Posterior cingulate gyrus (tissue), 11 donors: ENCODE measurements at places on chromosomes 7 and 10.

DNA sequence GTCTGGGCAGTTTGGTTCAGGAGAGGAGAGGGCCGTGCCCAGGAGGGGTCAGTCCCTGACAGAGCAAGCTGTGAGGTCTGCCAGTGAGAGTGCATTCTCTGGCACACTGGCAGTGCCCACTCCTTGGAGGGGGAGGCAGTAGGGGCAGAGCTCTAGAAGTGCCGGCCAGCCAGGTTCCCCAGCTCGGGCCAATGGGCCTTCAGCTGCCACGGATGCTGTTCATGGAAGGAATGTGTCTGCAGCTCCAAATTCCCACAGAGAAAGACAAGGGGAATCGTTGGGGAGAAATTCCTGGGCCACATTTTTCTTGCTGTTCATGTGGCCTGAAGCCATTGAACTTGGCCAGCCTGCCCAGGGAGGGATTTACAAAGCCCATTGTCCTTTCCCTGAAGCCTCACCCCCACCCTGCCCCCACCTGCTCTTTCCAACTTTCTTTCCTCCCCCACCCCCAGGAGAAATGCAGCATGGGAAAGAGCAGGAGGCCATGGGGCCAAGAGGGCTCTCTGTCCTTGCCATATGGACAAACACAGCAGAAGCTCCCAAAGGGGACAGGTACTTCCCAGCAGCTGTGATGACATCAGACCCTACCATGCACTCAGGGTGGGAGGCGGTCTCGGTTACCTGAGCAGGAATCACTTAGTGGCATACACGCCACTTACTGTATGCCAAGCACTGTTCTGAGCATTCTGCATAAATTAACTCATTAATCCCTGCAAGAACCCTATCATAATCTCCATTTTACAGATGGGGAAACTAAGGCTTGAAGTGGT, 70.7 kb downstream of the ARHGAP22 start:
- no peak for DNase-seq

GRCh38 chr7:133114519-133114918, 32.6 kb upstream of the CHCHD3 start:
- DNase-seq: no peak

DNA sequence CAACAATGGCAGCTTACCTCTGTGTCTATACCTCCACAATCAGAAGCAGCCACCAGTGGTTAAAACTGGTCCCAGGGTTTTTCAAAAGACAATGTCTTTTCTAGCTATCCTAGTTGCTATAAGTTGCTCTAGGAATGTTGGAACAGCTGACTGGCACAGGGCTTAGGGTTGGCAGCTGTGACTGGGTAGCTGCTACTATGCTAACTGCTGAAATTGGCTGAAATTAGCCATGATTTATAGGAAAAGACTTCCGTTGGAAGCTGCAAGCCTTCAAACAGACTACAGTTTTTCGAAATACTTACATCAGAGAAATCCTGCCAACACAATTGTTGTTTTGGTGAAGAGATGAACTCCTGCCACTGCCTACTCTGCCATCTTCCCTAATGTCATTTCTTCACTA, 102.3 kb downstream of the MKX start:
- no peak for DNase-seq

DNA sequence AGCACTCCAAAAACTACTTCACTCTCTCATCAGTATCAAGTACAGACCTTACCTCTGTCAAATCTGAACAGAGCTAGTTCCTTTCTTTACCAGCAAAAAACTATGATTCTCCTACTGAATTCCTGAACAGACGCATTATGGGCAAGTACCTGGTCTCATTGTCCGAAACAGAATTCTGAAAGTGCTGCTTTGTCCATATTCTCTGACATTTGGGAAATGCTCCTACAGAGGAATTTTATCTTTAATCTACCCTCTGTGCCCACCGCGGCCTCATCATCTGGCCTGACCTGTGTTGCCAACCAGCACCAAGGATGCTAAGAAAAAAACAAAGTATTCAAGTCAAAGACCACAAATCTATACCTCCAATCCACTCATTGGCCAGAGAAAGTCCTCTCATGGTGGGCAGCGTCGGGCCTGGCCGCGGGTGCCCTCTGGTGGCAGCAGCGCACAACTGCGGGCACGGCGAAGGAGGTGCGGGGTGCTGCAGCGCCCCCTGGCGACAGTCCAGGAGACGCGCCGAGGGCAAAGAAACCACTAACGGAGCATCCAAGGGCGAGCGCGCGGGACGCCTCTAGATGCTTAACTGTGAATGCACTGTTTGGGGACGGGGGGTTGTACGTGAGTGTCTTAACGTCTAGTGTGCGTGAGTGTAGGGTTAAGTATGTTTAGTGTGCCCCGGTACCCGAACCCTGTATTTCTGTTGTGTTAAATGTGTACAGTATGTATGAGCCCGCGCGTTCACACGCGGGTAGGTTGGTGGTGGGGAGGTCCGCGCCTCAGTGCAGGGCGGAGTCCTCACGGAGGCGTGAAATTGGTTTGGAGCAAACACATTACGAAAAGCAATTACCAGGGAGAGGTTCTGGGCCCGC, 5.0 kb upstream of the GBX1 start:
- peak; percentile 98 for DNase-seq

GRCh38 chr10:87622314-87623004, 37.2 kb upstream of the PAPSS2 start:
- DNase-seq: no peak

DNA sequence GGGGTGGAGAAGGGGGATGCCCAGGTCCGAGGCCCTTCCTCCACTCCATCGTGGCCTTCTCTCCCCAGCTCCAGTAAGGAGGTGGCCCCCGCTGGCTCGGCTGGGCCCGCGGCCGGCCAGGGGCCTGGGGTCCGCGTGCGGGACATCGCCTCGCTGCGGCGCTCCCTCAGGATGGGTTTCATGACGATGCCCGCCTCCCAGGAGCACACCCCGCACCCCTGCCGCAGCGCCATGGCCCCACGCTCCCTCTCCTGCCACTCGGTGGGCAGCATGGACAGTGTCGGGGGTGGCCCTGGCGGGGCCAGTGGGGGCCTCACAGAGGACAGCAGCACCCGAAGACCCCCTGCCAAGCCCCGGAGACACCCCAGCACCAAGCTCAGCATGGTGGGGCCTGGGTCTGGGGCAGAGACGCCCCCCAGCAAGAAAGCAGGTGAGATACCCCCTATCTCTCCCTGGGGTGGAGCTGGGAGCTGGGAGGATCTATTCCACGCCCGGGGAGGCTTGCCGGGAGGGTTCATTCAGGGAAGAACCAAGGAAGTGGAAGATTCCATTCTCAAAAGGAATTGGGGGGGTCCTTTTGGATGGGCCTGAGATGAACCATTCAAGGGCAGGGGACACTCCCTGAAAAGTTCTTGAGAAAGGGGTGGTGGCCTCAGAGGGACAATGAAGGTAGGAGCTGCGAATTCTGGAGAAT, 3.2 kb downstream of the NYAP1 start:
- DNase-seq: peak; percentile 79

- DNase-seq: no peak
Measured at GRCh38 chr7:53237344-53237913, 202.0 kb downstream of the POM121L12 start.

DNA sequence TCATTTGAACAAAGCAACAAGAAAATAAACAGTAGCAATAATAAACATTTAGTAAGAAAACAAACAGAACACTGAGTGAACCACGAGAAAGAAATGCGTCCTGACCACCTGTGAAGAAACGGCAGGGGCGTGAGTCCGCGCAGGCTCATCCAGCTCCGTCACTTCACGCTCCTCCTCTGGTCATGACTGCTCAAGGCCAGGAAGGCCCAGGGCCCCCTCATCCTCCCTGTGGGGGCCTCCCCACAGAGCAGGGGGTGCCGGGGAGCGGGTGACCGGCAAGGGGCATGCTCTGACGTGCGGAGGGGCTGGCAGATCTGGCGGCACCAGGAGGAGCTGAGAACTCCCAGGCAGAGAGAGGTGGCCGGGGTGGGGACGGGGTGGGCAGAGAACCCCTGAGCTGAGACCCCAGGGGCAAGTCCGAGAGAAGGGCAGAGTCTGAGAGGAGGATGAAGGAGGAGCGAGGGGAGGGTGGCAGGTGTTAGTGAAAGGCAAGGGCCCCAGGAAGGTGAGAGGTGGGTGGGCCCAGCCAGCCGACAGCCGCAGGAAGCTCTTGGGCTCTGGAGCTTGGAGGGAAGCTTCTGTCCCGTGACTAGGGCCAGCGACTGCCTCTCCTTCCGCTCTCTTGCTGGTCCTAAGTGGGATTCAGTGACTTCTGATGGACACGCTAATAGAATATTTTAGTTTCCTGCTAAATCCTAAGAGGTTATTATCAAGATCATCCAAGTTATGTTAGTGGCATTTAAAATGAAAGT, 223.9 kb downstream of the TCERG1L start:
- no peak for DNase-seq

- no peak for DNase-seq
Measured at GRCh38 chr7:33743594-33743993, 161.7 kb upstream of the BMPER start.

- DNase-seq: no peak
Measured at GRCh38 chr7:150335774-150336112, 5.7 kb downstream of the RARRES2 start.

DNA sequence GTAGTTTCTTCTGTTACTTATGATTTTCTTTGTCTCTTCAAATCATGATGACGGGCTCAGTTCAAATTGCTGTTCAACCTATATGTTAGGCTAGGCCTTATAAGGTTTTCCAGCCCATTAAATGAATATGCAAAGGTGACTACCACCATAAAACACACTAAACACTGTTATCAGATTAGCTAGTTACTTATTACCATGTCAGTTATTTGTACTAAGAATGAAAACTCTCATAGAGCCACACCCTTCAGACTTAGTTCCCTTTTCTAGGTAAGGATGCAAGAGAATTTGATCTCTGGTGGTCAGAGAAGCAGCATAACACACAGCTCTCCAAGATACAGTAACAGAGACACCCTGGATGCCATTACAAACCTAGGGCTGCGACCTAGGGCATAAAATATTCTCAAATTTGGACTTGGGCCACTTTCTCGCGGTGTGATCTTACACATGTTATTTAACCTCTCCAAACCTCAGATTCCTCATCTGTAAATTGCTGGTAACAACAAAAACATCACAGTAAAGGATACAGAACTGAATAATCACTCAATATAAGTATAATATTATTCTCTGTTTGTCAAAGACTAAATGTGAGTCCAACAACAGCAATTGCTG, 35.6 kb downstream of the ANKMY2 start:
- DNase-seq: no peak

DNA sequence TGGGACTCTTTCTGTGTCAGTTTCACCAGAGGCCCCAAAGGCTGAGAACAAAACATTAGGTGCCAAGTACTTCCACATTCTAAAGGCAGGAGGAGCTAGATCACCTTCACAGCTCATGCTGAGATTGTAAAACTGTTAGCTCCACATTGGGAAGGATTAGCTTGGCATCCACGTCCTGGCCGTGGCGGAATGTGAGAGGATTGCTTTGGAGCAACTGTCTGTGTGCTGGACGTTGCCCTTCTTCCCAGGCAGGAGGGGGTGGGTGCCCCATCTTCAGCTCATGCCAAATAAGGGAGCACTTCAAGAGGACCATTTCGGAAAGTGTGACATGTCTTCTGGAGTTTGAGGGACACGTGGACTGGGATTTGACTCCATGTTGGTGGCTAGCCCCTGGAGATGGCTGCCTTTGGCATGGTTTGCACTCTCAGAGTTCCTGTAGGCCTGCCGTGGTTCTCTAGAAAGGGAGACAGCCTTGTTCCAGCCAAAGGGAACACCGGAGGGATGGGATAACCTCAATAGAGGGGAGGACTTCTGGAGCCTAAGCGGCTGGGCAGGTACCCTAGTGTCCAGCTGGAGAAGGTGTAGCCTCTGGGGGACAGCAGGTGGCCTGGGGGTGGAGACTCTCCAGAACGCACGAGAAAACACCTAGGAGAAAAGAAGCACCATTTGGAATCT, 19.9 kb upstream of the FMC1 start:
- DNase-seq: no peak

GRCh38 chr7:14501436-14501835, 401.1 kb downstream of the DGKB start:
- no peak for DNase-seq

GRCh38 chr7:150450491-150451001, at the start of gene GIMAP8:
Gene GIMAP8, plus strand, starts transcription at chr7:150450630. Its CDS starts 16,069 bp downstream, at chr7:150466699.
- no peak for DNase-seq

DNA sequence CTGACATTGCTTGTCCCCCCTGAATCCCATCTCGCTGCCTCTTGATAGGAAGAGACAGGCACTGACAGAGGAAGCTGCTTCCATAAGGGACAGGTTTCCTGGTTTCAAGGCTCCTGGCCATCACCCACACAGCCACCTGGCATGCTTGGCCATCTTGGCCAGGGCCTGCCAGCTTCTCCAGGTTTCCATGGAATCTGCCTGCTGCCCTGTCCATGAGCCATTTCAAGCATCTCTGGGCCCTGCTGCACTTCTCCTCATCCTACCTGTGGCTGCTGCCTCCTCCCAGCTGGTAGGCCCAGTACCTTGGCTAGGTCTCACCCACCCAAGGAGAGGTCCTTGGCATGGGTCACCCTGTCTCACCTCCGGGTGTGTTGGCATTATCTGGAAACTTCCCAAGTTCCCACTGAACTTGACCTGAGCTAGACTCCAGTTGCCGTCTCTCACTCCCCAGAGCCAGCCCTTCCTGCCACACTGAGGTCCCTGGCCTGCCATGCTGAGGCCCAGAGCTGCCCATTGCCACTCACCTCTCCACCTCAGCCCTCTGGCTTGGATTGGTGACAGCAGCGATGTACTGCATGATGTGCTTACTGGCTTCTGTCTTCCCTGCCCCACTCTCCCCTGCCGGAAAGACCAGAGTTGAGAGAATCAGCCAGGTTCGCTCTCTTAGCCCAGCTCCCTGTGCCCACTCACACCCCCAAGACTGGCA, 2.6 kb downstream of the MYO1G start:
- peak; percentile 84 for DNase-seq

DNA sequence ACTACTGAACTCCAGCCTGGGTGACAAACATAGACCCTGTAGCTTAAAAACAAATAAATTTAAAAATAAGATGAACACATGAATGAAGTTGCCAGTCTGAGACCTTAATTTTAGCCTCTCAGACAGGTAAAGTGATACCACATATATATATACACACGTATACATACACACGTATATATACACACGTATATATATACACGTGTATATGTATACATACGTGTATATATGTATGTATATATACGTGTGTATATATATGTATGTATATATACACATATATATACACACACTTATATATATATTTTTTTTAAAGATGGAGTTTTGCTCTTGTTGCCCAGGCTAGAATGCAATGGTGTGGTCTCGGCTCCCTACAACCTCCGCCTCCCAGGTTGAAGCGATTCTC, 62.7 kb downstream of the UBE2H start:
- no peak for DNase-seq
